Large intestine (tissue), 12 donors: ENCODE measurements at places on chromosomes 6 and 20. TPM values are rescaled to one million over a fixed set of nuclear protein-coding genes. Genes with fewer than 3 reads are reported as not detected.

The HLA-DOA gene
- 7.5 TPM for polyA plus RNA-seq

The TTLL9 gene
- polyA plus RNA-seq: 1.0 TPM

The ADGRB3 gene
- 8.3 TPM for polyA plus RNA-seq

The BACH2 gene
- 2.8 TPM for polyA plus RNA-seq

The LIME1 gene
- 7.5 TPM for polyA plus RNA-seq

The TBX18 gene
- 0.43 TPM for polyA plus RNA-seq

The TNNC2 gene
- polyA plus RNA-seq: 10.9 TPM

- H3K27me3 ChIP-seq: peaks cover 4% of the 10 kb centered on the region
- peaks cover 3% of the 10 kb centered on the region for H3K36me3 ChIP-seq
- DNase-seq: peak; percentile 26
- H3K27ac ChIP-seq: peak overlapping the region; percentile 36
- H3K4me1 ChIP-seq: peaks cover 12% of the 10 kb centered on the region
Observed at GRCh38 chr20:57707849-57708693, 1.7 kb downstream of the PMEPA1 start.

DNA sequence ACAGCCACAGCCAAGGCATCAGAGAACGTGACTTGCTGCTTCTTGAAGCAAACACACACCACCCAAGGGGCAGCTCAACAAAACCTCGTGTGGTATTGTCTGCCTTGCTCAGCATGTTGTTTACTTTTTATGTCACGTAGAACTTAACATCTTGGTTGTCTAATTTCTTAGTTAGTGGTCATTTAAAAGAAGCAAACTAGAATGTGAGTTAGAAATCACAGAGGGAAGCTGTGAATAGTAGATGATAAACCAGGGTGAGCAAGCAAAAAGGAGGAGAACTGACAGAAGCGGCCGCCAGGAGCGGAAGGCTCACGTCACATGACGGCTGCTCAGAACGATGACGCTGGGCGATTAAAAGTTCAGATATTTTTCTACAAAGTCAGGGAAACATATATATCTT lies 51.5 kb upstream of the KIF25 start:
- H3K4me1 ChIP-seq: no peaks in the 10 kb centered on the region
- no peaks in the 10 kb centered on the region for H3K27me3 ChIP-seq
- peaks cover 63% of the 10 kb centered on the region for H3K36me3 ChIP-seq

DNA sequence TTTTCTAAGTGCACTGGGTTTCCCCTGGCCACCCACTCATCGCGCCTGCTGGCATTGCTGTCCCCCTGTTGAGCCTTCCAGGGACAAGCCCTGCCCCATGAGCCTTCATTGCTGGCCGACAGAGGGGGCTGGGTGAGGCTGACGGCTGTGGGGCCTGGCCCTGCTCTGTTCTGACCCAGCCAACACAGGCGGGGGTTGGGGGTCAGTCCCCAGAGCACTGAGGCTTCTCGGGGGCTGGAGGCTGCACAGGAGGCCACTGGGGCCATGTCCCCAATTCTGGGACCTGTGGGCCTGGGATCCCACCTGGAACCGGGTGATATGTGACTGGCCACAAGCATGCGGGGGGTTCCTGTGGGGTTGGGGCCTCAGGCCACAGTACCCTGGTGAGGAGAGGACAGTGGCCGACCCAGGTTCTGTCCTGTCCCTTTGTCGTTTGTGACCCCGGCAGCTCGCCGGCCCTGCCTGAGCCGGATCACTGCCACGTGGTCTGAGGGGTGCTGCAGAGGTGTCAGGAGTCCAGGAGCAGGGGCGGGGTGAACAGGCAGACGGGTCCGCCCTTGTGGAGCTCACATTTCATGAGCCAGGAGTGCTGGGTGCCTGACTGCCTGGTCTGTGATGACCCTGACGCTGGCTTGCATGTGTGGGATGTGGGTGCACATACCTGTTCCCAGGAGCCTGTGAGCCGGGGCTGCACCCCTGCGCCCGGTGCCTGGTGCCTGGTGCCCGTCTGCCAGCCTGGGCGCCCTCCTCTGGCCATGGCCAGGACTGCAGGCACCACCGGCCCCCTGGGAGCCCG lies 2.1 kb upstream of the COL20A1 start:
- no peak overlapping the region for H3K4me3 ChIP-seq
- peaks cover 27% of the 10 kb centered on the region for H3K36me3 ChIP-seq

- no peaks in the 10 kb centered on the region for H3K27me3 ChIP-seq
- peaks cover 24% of the 10 kb centered on the region for H3K36me3 ChIP-seq
- no peak for DNase-seq
- H3K27ac ChIP-seq: no peak overlapping the region
- H3K4me3 ChIP-seq: no peak overlapping the region
Observed at GRCh38 chr20:16388731-16389130, 184.5 kb downstream of the KIF16B start.

GRCh38 chr6:87540539-87540938 lies 49.2 kb downstream of the RARS2 start:
- H3K27ac ChIP-seq: no peak overlapping the region
- peak; percentile 9 for DNase-seq
- no peaks in the 10 kb centered on the region for H3K27me3 ChIP-seq
- no peak overlapping the region for H3K4me3 ChIP-seq

DNA sequence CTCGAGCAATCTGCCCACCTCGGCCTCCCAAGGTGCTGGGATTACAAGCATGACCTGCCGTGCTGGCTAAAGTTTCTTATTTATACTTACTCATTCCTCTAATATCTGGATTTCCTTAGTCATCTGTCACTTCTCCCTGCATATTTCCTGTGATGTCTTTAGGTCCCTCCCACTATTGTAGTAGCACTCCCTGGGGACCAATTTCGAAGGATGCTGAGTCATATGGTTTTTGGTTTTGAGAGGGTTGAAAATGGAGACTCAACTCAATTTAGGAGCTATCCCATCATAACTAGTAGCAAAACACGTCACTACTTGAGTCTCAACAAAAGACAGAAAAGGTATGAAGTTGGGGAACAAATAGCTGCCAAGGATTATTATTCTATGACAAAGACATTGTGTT lies 20.2 kb downstream of the MCUR1 start:
- H3K4me1 ChIP-seq: peaks cover 4% of the 10 kb centered on the region
- no peak for DNase-seq
- no peaks in the 10 kb centered on the region for H3K27me3 ChIP-seq
- H3K4me3 ChIP-seq: no peak overlapping the region
- H3K27ac ChIP-seq: no peak overlapping the region

DNA sequence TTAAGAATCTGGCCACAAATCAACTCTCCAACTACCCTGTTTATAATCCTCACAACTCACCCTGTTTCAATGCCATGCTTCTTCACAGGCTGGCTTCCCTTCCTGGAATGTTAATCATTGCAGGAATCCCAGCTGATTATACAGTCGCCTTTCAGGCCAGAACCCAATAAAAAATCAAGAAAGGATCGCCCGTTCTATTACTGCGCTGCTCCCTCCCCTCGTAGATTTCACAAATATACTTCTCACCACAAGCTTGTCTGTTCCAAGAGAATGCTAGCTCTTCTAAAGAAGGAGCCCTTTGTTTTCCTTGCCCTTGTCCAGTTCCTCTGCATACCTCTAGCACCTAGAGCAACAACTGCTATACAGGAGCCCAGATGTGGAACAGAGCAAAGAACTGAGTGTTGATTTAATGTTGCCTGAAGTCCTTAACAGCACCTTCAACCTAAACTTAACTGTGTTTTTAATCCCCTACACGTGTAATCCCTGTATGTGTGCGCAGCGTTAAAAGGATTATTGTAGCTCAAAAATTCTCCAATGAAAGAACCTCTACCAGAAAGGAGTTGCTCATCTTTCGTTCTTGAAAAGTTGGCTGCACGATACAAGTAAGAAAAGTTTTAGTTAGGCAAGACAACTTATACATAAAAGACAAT lies 988 bp downstream of the ECHDC1 start:
- H3K4me1 ChIP-seq: peaks cover 8% of the 10 kb centered on the region
- DNase-seq: peak; percentile 71
- peak overlapping the region; percentile 83 for H3K27ac ChIP-seq
- H3K36me3 ChIP-seq: no peaks in the 10 kb centered on the region
- no peaks in the 10 kb centered on the region for H3K27me3 ChIP-seq
- peak overlapping the region; percentile 56 for H3K4me3 ChIP-seq

DNA sequence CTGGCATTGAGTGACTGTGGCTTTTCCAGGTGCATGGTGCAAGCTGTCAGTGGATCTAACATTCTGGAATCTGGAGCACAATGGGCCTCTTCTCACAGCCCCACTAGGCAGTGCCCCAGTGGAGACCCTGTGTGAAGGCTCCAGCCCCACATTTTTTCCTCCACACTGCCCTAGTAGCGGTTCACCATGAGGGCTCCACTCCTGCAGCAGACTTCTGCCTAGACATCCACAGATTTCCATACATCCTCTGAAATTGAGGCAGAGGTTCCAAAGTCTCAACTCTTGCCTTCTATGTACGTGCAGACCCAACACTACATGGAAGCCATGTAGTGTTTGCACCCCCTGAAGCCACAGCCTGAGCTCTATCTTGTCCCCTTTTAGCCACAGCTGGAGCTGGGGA lies 118.0 kb upstream of the BMP5 start:
- no peaks in the 10 kb centered on the region for H3K36me3 ChIP-seq
- no peak overlapping the region for H3K27ac ChIP-seq
- no peak overlapping the region for H3K4me3 ChIP-seq
- no peak for DNase-seq
- H3K4me1 ChIP-seq: no peaks in the 10 kb centered on the region

DNA sequence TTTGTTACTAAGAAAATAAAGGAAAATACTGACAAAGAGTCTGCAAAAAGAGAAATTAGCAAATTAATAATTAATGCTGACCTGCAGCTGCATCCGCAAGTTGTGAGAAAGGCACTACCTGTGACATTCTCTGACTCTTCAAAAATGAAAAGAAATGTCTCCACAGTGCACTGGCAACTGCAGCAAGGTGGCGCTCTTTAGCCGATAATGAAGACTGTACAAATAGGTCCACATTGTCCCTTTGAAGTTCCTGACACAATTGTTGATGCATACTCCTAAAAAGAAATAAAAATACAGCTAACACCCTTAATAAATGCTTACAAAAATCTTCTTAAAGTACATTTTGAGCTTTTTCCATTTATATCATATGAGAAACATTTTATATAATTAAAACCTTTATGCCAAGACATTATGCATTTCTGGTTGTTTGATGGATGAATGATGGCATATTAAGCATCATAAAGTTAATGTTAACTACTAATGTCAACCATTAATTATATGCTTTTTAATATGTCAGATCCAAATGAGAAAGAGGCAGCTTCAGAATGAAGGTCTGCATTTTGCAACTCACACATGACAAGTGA lies 96.5 kb downstream of the MMS22L start:
- H3K4me3 ChIP-seq: no peak overlapping the region
- H3K4me1 ChIP-seq: peaks cover 3% of the 10 kb centered on the region
- peak; percentile 58 for DNase-seq

- H3K27me3 ChIP-seq: no peaks in the 10 kb centered on the region
- H3K4me1 ChIP-seq: no peaks in the 10 kb centered on the region
- no peak overlapping the region for H3K4me3 ChIP-seq
- DNase-seq: no peak
- no peaks in the 10 kb centered on the region for H3K36me3 ChIP-seq
- H3K27ac ChIP-seq: no peak overlapping the region
Observed at GRCh38 chr20:12256806-12257205, 339.1 kb downstream of the BTBD3 start.

DNA sequence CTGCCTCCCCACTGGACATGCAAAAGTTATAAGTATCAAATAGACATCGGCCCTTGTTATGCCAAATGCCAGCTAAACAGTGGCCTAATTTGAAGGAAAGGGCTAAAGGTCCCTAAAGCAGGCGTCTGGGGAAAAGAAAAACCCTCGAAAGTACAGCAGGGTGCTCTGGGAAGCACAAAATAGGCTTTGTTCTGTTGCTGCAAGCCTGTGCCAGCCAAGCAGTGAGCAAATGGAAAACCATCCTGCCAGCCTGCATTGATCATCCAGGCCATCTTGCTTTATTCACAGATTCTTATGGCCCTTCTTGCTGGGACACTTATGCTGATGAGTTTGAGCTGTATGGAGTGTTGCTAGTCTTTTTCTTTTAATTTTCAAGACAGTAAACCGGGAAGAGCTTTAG lies 62.2 kb upstream of the PLEKHG1 start:
- no peaks in the 10 kb centered on the region for H3K4me1 ChIP-seq
- H3K27ac ChIP-seq: no peak overlapping the region
- no peak for DNase-seq
- H3K36me3 ChIP-seq: no peaks in the 10 kb centered on the region
- H3K27me3 ChIP-seq: no peaks in the 10 kb centered on the region

DNA sequence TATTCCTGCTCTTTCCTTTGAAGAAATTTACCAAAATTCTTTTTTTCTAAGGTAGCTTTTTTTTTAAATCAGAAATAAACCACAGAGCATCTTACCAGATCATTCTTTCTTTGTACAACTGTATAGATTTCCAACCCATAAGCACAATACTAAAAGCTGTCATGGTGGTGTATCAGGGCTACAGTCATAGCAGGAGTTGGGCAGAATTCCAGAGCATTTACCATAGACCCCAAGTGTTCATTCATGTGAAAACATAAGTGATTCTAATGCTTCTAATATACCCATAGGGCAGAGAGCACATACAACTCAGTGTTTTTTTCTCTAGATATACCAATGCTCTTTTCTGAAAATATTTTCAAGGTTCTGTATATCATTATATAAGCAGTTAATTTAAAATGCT lies 392.5 kb downstream of the FRK start:
- DNase-seq: no peak
- no peaks in the 10 kb centered on the region for H3K36me3 ChIP-seq
- H3K27ac ChIP-seq: no peak overlapping the region

GRCh38 chr6:106967936-106968555 lies 6.5 kb downstream of the CD24 start:
- no peaks in the 10 kb centered on the region for H3K36me3 ChIP-seq
- no peak overlapping the region for H3K4me3 ChIP-seq
- H3K4me1 ChIP-seq: peaks cover 9% of the 10 kb centered on the region

- no peaks in the 10 kb centered on the region for H3K36me3 ChIP-seq
- no peak overlapping the region for H3K4me3 ChIP-seq
- no peaks in the 10 kb centered on the region for H3K27me3 ChIP-seq
- DNase-seq: peak; percentile 66
Observed at GRCh38 chr6:110537208-110538123, 61.1 kb upstream of the SLC22A16 start.

GRCh38 chr6:75428204-75428603 lies 65.4 kb downstream of the FILIP1 start:
- no peak for DNase-seq
- no peak overlapping the region for H3K4me3 ChIP-seq
- no peaks in the 10 kb centered on the region for H3K36me3 ChIP-seq

- no peak overlapping the region for H3K4me3 ChIP-seq
- H3K4me1 ChIP-seq: no peaks in the 10 kb centered on the region
- no peak overlapping the region for H3K27ac ChIP-seq
- H3K27me3 ChIP-seq: no peaks in the 10 kb centered on the region
- H3K36me3 ChIP-seq: no peaks in the 10 kb centered on the region
- no peak for DNase-seq
Observed at GRCh38 chr6:167091805-167092107, 31.1 kb upstream of the CCR6 start.

DNA sequence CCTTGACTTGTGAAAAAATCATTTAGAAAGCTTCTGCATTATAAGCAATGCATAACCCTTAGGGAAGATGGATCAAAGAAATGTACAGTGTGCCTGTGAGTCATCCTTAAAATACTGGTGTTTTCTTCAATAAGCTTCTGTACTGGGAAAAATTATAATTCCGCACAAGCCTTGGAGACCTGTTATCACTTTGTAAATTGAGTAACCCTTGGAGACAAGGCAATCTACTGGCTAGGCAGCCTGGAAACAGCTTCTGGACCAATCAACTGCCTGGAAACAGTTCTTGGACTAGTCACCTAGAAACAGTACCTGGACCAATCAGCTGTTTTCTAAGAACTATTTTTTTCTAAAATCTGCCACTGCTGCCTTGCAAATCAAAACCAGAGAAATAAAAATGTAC lies 25.8 kb upstream of the RNGTT start:
- H3K4me3 ChIP-seq: no peak overlapping the region
- no peak overlapping the region for H3K27ac ChIP-seq
- no peaks in the 10 kb centered on the region for H3K27me3 ChIP-seq
- DNase-seq: peak; percentile 59
- no peaks in the 10 kb centered on the region for H3K36me3 ChIP-seq

GRCh38 chr20:50519036-50519762 lies 9.0 kb downstream of the PTPN1 start:
- peaks cover 3% of the 10 kb centered on the region for H3K4me1 ChIP-seq
- no peaks in the 10 kb centered on the region for H3K27me3 ChIP-seq
- no peak overlapping the region for H3K4me3 ChIP-seq
